GM23338 (cell line): ENCODE measurements at places on chromosomes 2 and 18. TPM values are rescaled to one million over a fixed set of nuclear protein-coding genes. Genes with fewer than 3 reads are reported as not detected.

GRCh38 chr18:5287854-5288253 lies 7.7 kb downstream of the ZBTB14 start:
- H3K27ac ChIP-seq, result no peak overlapping the region
- peaks cover 9% of the 10 kb centered on the region for H3K4me1 ChIP-seq
- no peak for DNase-seq
- H3K36me3 ChIP-seq, result peaks cover 26% of the 10 kb centered on the region; the same call in 1 of the 2 replicates
- no peak overlapping the region for H3K4me3 ChIP-seq
- no peaks in the 10 kb centered on the region for H3K27me3 ChIP-seq

DNA sequence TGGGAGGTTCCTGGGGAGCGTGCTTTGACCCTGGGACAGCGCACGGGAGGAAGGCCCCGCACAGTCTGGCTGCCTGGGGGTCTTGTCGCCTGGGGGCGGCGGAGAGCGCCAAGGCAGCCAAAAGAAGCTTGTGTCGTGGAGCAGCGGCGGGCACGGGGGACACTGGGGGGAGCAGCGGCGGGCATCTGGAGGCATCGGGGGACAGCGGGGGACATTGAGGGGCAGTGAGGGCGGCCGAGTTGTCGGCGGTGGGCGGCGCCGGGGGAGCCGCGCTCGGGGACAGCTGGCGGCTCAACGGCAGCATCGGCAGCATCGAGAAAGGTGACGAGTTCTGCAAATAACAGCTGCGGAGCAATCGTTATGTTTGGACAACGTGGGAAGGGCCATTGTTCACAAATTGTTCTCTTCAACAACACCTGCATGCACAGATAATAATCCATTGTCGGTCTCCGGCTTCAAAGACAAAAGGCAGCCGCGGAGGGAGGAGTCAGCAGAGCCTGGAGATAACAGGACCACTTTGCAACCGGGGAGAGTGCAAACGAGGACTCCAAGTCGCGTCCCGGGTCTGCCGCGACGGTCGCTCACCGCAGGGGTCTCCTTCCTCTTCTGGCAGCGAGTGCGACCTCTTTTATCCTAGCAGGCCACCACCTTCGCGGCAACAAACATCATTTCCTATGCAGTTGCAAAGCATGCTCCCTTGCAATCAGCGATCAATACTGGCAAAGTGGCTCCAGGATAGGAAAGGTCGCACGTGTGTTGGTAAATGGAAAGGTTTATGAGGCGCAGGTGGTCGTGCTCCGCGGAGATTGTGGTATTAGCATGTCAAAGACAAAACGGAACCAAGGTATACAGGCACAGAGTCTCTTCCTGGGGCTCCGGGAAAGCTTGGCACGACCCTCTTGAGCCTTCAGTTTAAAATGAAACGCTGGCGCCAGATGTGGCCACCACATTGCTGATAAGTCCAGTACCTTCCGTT lies 132.3 kb upstream of the DLX2 start:
- no peaks in the 10 kb centered on the region for H3K36me3 ChIP-seq
- peak; percentile 81 for DNase-seq
- peaks cover 49% of the 10 kb centered on the region for H3K27me3 ChIP-seq
- peak overlapping the region; percentile 54 for H3K4me3 ChIP-seq
- peaks cover 29% of the 10 kb centered on the region for H3K4me1 ChIP-seq

GRCh38 chr18:3726238-3726951 lies 276.4 kb downstream of the TGIF1 start:
- no peaks in the 10 kb centered on the region for H3K36me3 ChIP-seq
- no peak overlapping the region for H3K4me3 ChIP-seq
- peaks cover 23% of the 10 kb centered on the region for H3K4me1 ChIP-seq
- H3K27me3 ChIP-seq, result no peaks in the 10 kb centered on the region

GRCh38 chr2:53969968-53970723 lies 647 bp downstream of the PSME4 start:
- H3K27me3 ChIP-seq, result no peaks in the 10 kb centered on the region
- peak; percentile 39 for DNase-seq
- peaks cover 17% of the 10 kb centered on the region for H3K4me1 ChIP-seq
- no peaks in the 10 kb centered on the region for H3K36me3 ChIP-seq
- H3K4me3 ChIP-seq, result peak overlapping the region; percentile 65
- peak overlapping the region; percentile 84; the same call in 1 of the 2 replicates for H3K27ac ChIP-seq

Gene SPATA3
- total RNA-seq, result not detected in 2 replicates

Gene SULT1C4
- 2.1 TPM in 2 replicates for total RNA-seq
